ENCODE measurements at places on chromosomes 13 and 19.

DNA sequence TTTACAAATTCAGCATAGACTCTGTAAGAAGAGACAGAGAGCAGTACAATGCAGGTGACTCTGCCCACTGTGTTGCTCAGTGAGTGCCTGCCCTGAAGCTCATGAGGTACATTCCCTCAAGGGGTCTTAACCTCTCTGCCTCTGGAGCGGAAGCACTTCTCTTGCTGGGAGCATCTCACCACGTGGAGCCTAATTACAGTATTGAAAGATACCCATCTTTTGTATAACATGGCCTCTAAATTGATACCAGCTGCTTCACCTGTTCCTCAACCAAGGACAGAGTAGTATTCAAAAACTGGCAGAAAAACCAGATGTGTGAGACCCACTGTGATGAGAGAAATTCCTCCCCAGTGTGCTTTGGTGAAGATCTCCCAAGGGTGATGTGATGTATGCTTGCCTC is 77.1 kb downstream of the SACS start:
- no peak for DNase-seq

- no peak for DNase-seq
Measured at GRCh38 chr19:54478677-54479266, 5.7 kb upstream of the CDC42EP5 start.

DNA sequence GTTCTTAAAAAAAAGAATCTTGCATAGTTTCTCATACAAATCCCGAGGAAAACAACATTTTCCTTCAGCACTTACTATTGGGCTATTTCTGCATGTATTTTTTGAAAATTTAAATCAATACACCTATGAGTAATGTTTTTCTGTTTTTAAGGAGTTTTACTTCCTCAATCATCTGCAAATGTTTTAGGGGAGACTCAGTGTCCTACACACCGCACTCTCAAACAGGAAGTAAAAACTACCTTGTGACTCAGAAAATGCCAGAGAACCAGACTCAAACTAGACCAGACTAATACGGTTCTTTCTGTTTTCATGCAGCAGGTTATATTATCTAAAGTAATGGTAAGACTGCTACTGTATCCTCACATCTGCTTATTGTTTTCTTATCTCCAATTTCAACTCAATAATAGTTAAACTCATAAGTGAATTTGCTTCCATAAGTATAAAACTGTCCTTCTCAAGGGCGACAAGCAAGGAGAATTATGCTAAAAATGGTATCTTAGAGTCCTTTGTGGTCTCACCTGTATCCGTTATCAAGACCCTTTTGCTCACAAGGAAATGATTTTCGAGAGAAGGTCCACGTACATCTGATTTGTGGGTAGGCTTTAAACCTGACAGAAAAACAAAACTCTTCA is 52.5 kb downstream of the FLT3 start:
- no peak for DNase-seq

GRCh38 chr13:110629735-110630134 is 14.4 kb downstream of the NAXD start:
- no peak for DNase-seq

- DNase-seq, result peak; percentile 25
Measured at GRCh38 chr13:99501848-99502301, 603 bp downstream of the TM9SF2 start.

GRCh38 chr13:102073251-102073650 is 328.6 kb downstream of the FGF14 start:
- DNase-seq, result no peak

GRCh38 chr19:7188698-7189629 is 105.2 kb downstream of the INSR start:
- DNase-seq, result no peak

DNA sequence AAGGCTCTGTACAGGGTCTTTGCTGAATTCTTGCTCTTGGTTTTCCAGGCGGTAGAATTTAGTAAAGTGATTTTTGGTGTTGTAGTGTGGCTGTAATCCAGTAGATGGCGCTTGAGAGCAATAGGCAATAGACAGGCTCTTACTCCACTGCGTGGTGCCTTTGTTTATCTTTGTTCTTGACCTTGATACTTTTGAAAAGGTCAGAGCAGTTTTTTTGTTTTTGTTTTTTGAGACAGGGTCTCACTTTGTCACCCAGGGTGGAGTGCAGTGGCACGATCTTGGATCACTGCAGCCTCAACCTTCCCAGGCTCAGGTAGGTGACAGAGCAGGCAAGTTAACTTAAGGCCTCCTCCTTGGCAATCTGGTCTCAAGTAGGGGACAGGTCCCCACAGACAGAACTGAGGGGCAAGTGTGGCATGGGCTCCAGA is 12.2 kb upstream of the LILRA5 start:
- DNase-seq, result peak; percentile 49

- DNase-seq, result no peak
Measured at GRCh38 chr19:57227502-57227901, 3.3 kb upstream of the AURKC start.

- no peak for DNase-seq
Measured at GRCh38 chr13:36533806-36534205, 101.5 kb downstream of the CCNA1 start.

DNA sequence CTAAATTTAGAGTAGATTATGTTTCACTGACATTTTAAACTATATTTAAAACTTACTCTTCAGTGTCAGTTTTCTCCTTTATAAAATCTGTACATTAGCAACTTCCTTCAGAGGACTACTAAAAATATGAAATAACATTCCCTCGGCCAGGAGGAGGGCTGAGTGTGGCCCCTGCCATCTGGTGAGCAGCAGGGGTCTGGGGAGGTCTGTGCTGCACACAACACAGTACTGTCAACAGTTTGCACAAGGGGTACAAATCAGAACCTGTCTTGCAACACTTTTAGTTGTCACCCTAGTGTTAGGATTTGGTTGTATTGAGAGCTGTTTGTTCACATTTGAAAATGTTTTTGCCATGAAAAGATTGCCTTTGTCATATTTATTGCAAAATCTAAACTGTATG is 48.9 kb downstream of the TPP2 start:
- no peak for DNase-seq

DNA sequence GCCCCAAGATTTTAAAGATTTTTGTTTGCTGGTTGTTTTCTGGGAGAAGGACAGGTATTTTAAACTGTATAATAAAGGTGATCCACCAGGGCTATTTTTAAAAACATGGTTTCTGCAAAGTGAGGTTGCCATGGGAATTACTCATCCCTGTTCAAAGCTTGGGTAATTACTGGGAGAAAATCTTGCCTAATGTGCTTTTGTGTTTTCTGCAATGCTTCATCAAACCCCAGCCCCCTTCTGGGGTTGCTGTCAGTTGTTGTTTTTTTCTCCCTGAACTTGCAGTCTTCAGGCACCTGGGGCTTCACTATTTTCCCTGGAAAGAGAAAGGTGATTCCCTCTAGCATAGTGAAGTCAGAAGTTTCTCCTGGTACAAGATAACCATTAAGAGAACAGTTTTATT is 277.2 kb downstream of the NALCN start:
- DNase-seq, result no peak

- peak; percentile 74 for DNase-seq
Measured at GRCh38 chr19:45523642-45524256, 16.5 kb downstream of the VASP start.

DNA sequence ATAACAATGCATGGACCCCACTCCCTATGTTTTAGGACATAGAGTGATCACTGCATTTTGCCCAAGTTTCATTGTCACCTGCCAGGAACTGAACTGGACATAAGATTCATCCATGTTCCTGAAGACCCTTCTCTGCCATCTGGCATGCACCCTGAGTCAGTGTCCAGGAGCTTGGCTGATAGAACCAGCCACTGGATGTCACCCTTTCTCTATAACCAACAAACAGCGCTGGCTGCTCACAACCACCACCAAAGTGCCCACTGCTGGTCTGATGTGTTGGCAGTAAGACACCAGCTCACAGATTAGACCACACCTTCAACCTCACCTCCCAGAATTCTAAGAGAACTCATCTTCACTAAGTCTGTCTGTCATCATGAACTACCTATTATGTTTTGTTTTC is 333.4 kb downstream of the ITGBL1 start:
- no peak for DNase-seq

- DNase-seq, result no peak
Measured at GRCh38 chr13:95480131-95480545, 72.4 kb upstream of the CLDN10 start.

GRCh38 chr13:29548722-29549121 is 46.8 kb downstream of the SLC7A1 start:
- no peak for DNase-seq

GRCh38 chr19:7852851-7853769 is 21.1 kb downstream of the PRR36 start:
- peak; percentile 81 for DNase-seq

GRCh38 chr19:17339088-17339741 is 1.9 kb downstream of the GTPBP3 start:
- DNase-seq, result peak; percentile 56

DNA sequence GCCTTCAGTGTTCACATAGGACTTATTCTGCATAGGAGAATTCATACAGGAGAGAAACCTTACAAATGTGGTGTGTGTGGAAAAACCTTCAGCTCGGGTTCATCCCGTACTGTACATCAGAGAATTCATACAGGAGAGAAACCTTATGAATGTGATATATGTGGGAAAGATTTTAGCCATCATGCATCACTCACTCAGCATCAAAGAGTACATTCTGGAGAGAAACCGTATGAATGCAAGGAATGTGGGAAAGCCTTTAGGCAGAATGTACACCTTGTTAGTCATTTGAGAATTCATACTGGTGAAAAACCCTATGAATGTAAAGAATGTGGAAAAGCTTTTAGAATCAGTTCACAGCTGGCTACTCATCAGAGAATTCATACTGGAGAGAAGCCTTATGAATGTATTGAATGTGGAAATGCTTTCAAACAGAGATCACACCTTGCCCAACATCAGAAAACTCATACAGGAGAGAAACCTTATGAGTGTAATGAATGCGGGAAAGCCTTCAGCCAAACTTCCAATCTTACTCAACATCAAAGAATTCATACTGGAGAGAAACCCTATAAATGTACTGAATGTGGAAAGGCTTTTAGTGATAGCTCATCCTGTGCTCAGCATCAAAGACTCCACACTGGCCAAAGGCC is 13.4 kb upstream of the ZFP28 start:
- no peak for DNase-seq

- DNase-seq, result no peak
Measured at GRCh38 chr19:23399443-23399842, 4.2 kb upstream of the ZNF91 start.

DNA sequence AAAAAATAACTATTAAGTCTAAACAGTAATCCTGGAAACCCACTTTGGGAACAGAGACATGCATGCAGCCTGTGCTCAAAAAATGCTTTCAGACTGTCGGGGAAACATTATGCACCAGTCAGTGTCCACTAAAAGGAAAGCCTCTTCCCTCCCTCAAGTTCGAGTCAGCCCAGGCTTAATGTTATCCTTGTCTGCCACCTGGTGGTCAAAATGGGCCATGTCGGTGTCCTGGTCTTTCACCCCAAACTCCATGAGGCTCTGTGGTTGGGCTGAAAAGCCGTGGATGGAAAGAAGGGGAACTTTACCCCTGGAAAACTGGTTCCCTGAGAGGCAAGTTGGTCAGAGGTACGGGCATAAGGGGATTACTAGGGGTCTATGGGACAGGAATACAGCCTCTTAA is 88.4 kb upstream of the ZNF492 start:
- DNase-seq, result peak; percentile 35

- no peak for DNase-seq
Measured at GRCh38 chr19:46670813-46671212, 9.8 kb upstream of the DACT3 start.

GRCh38 chr19:19461671-19462622 is 53.4 kb downstream of the TSSK6 start:
- no peak for DNase-seq

DNA sequence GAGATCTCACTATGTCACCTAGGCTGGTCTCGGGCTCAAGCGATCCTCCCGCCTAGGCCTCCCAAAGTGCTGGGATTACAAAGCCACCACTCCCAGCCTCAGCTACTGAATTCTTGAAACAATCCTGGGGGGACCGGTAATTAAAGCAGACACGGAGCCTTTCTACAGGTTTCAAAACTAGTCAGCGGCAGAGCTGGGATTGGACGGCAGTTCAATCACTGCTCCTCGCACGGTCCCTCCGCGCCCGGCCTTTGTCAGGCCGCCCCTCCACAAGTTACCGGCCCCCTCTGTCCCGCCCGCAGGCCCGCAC is 229 bp downstream of the BORCS8 start:
- DNase-seq, result no peak

- DNase-seq, result no peak
Measured at GRCh38 chr13:45615501-45616101, at the start of gene ERICH6B. TSS of gene ERICH6B (minus strand) at chr13:45615739. CDS start at chr13:45597005, 18,734 bp downstream.

DNA sequence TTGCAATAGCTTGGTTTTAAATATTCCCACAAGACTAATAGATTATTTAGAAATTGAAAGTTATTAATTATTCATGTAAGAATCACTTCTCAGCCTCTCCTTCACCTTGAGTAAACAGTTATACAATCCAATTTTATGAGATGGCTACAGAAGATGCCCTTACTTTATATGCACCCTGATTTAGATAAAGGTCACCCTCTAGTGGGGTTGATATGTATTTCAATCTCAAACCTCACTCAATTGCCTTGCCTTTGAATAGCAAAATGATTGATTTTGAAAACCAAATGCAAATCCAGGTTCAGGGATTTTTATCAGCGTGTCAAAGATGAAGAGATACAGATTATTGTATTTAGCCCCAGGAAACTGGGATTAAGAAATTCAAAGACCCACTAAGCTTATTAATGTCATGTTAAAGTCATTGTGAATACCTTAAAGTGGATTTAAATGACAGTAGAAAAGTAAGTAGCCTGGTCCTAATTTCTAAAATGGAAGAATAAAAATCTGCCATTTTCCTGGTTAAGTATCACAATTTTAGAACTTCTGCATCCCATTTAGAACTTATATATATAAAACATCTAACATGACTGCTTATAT is 305.1 kb downstream of the ITGBL1 start:
- no peak for DNase-seq

DNA sequence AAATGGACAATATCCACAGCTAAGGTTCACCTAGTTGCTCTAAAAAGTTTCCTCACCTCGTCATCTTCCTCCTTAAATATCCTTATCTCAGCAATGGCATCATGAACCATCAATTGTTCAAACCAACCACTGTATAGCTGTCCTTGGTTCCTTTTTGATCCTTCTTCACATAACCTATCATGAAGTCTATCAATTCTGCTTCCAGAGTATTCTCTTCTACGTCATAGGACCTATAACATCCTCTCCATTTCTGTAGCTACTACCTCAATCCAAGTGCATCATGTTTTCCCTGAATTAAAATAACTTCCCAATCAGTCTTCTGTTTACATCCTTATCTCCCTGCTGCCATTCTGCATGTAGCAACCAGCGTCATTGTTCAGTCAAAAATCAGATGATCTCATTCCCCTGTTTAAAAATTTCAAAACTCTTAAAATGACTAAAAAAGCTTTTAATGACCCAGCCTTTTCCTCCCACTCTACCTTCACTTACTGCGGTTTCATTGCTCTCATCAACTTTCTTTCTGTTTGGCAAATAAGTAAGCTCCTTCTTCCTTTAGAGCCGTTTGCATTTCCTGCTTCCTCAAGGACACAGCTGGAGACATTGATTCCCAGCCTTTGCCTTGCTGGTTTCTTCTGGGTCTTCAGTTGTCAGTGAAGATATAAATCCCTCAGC is 223.9 kb upstream of the MIR17HG start:
- no peak for DNase-seq

- no peak for DNase-seq
Measured at GRCh38 chr19:24004166-24004565, 82.8 kb upstream of the ZNF254 start.

- no peak for DNase-seq
Measured at GRCh38 chr13:78201411-78201810, 282.8 kb upstream of the EDNRB start.
